ENCODE measurements at places on chromosomes 2 and 18.

GRCh38 chr2:17813742-17814473 is 2.4 kb upstream of the MSGN1 start:
- no peak for DNase-seq

DNA sequence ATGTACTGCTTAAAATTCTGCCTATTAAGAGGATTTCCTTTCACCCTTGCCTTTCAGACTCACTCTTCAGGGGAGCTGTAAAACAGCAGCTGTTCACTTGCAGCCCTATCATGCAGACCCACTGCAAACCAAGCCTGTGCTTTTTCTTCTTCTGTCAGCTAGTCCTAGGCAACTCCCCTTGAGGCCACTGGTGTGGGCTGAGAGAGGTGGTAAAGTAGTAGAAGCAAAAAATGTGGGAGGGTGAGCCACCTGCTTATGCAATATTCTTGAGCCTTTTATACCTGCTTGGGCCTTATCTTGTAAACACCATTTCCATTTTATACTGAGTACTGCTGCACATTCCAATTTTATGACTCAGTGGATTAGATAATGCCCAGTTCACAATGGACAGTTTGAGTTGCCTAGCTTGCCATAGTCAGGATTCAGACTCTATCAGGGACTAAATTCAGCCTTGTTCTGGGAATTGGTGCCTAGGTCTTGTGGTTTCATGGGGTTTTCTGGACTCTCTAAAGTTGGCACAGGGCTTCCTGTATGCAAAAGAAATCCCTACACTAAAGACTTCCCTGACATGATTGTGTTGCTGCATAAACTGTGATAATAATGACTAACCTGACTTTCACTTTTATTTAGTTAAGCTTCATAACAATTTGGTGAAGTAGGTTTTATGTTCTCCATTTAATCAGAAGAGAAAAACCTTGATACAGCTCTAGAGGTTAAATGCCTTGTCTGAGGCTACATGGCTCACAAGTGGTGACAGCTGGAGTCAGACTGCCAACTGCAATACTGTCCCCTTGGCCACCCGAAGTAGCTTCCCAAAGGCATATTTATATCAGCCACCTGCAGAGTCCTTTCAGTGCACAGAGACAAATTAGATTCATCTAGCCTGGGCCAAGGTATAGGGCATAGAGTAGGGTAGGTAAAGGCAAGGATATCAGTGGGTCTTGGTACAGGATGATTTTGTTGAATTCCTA is 47.4 kb upstream of the KDM3A start:
- no peak for DNase-seq

DNA sequence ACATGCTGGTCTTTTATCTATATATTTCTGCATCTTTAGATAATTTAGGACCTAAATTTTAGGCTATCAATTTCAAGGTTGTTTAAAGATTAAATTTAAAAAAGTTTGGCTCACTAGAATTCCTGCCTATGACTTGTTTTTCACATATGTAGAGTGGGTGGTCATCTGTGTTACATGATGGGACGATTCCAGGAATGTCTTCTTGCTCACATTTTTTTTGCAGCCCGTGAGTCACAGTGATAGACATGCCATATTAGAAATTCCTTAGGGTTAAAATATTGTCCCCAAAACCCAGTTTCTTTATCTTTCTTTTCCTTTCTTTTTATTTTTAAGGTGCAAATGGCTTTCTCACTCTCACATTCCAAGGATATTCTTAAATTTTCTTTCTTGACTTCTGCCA is 652.0 kb downstream of the PLCL1 start:
- no peak for DNase-seq

GRCh38 chr2:39194686-39195085 is 49.1 kb downstream of the CDKL4 start:
- DNase-seq: no peak

DNA sequence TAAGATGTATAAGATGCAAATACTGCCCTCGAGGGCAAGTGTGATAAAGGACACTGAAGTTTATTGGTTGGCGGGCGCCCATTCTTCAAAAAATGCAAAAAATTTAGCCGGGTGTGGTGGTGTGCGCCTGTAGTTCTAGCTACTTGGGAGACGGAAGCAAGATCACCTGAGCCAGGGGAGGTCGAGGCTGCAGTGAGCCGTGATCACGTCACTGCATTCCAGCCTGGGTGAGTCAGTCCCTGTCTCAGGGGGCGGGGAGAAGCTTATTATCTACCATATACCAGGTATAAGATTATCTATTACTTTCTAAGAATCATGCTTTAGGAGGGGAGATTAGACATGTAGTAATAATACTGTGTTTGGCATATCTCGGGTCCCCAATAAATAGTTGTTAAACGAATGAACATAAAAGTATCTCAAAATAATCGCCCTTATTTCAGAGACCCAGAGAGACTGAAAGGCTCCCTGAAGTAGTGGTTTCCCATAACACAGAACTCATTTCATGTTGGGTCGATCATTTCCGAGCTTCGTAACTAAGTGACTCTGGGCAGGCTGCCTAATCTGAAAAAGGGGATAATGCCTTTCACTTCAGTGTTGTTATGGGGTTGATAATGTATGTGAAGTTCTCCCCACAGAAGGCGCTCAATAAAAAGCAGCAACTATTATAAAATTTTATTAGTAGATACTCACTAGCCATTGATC is 1.2 kb upstream of the SELENOI start:
- DNase-seq: peak; percentile 37

- no peak for DNase-seq
Measured at GRCh38 chr2:224319750-224320149, 82.2 kb downstream of the FAM124B start.

- DNase-seq: no peak
Measured at GRCh38 chr2:88011011-88011410, 5.3 kb downstream of the RNU2-63P start.

DNA sequence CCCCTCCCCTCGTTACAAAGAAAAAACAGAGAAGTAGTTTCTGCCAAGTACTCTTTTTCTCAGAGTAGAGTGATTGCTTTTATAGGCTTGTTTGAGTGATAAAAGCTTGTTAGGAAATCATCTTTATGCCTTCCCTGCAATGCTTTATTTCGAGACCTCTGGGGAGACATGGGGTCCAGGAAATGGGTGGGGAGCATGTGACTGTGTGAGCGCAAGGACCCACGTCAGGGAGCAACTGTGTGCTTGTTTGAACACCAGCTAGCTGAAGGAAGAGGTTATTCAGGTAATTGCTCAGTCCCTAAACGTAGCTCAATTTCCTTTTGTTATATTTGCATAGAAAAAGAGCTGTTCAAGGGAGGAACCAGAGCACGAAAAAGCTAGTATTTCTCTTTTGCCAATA is 187.3 kb downstream of the FAM210A start:
- no peak for DNase-seq

- no peak for DNase-seq
Measured at GRCh38 chr2:222892321-222892720, 31.5 kb downstream of the ACSL3 start.

- DNase-seq: no peak
Measured at GRCh38 chr2:171181064-171182049, 20.7 kb upstream of the TLK1 start.

DNA sequence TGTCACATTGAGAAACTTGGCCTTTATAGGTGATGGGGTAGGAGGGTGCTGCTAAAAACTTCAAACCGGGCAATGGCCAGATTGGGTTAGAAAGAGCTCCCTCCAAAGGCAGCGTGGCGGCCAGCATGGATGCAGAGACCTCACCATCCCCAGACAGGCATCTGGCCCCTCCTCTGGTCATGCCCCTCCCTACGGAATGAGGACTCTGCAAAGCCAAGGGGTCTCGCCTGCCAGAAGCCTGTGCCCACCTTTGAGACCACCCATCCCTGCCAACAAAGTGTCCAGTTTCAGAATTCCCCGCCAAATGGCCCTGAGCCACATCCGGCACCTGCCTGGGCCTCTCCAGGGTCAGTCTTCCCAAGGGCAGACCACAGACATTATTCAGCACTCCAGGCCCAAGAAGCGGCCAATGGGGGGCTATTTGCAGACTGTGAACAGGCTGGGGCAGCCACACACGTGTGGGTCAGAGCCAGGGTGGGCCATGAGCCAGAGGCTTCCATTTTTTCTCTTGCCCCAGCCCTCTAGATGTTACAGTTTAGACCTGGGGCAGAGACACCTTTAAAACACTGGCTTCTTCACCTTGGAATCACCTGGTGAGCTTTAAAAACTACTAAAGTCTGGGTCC is 4.2 kb upstream of the ATP6V1B1 start:
- DNase-seq: no peak

DNA sequence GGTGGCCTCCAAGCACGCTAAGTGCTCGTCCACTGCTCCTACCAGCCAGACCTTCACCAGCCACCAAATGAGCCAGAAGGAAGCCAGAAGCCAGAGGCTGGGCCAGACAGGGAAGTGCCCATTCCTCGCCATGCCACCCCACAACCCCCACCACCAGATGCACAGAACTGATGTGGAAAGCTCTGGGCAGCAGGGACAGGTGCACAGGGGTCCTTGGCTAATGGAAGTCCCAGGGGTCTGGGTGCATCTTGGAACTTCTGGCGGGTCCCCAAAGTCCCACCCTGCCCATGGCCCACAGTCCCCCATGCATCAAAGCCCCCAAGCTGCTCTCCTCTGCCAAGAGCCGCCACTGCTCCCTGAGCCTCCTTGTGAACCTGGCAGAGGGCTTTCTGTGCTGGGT is 173.1 kb upstream of the ID2 start:
- DNase-seq: no peak

- no peak for DNase-seq
Measured at GRCh38 chr2:137842430-137842829, 121.8 kb upstream of the HNMT start.

DNA sequence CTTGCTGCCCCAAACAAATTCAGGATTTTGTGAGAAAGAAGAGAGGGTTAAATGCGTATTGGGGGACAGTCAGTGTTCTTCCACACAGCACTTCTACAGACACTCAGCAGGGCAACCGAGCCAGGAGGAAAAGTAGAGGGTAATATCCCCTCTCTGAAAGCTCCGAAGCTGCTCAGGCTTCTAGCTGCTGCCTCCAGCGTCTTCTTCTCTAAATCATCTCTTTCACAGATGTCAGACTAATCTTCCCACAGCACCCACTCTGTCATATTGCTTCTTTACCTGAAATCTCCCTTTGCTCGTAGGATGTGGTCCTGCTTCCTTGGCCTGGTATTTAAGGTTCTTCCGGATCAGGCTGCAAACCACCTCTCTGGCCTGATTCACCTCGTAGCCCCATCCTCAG is 117.6 kb upstream of the HAAO start:
- DNase-seq: no peak

DNA sequence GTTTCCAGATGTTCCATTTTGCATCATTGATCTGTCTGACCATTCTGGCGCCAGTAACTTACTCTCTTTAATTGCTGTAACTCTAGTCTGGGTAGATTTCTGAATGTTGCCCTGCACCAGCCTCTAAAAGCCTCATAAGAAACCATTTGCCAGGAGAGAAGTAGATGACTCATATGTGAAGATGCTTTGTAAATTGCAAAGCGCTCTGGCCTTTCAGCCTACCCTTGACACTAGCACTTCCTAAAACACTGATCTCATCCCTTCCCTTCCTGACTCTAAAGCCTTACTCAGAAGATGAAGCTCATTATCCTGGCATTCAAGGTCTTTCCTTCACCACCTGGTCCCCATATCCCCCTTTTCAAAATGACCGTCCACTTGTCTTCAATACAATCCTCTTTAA is 193.2 kb upstream of the MEX3C start:
- no peak for DNase-seq

GRCh38 chr18:24009651-24010333 is 4.8 kb upstream of the TTC39C start:
- DNase-seq: no peak

GRCh38 chr2:104871649-104871971 is 17.7 kb downstream of the POU3F3 start:
- DNase-seq: no peak

DNA sequence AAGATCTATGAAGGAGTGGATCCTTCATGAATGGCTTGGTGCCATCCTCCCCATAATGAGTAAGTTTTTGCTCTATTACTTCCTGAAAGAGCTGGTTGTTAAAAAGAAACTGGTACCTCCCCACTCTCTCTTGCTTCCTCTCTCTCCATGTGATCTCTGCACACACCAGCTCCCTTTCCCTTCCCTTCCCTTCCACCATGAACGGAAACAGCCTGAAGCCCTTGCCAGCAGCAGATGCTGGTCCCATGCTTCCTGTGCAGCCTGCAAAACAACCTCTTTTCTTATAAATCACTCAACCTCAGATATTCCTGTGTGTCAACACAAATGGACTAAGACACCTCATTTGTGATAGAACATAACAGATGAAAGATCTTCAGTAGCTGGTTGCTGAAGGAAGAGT is 303.5 kb upstream of the ACVR2A start:
- no peak for DNase-seq

GRCh38 chr2:11811036-11811654 is 64.7 kb downstream of the LPIN1 start:
- DNase-seq: no peak

- no peak for DNase-seq
Measured at GRCh38 chr2:150125708-150126107, 361.8 kb downstream of the RND3 start.

GRCh38 chr2:58106896-58107295 is 60.3 kb downstream of the VRK2 start:
- DNase-seq: no peak

GRCh38 chr18:36402765-36403396 is 105.4 kb downstream of the FHOD3 start:
- no peak for DNase-seq

DNA sequence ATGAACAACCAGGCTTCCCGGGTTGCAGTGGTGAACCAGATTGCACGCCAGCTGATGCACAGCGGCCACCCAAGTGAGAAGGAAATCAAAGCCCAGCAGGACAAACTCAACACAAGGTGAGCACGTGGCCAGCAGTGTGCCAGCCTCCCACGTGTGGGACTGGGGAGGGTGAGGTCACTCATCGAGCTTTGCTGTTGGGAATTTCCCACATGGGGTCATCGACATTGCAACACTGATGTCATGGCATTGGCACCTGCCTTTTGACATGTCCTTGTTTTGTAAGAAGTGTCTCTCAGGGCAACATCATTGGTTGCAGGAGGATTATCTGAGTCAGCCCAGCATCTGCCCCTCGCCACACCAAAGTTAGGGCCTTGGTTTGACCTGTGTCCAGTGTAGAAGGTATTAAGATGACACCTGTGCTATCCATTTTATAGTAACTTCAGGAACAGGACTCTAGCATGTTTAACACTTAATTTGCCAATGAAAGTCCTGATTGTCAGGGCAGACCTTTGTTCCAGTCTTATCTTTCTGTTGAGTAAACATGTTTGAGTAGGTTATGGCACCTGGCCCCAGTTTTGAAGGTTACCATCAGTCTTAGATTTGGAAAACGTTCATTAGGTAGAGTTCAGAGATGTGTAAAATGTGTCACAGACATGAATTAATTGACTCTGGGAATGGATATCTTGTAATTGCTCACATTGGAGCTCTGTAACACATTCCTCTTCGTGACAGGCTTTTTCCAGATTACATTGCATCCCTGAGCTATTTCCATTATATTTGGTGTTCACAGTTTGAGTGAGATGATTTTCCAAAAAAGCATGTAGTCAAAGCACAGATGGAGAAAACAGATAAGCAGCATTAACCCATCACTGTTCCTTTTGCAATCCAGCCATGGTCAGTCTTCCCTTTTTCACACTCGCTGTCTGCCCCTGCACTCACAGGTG is 93.3 kb upstream of the EML6 start:
- no peak for DNase-seq

All from ovary (tissue), 10 donors.